M059J (cell line): ENCODE measurements at places on chromosomes 6 and 20. TPM values are rescaled to one million over a fixed set of nuclear protein-coding genes. Genes with fewer than 3 reads are reported as not detected.

GRCh38 chr6:52019092-52019491 is 68.3 kb downstream of the PKHD1 start:
- DNase-seq, result no peak

- no peak for DNase-seq
Measured at GRCh38 chr6:112178846-112179245, 75.5 kb downstream of the LAMA4 start.

- DNase-seq, result peak; percentile 74
Measured at GRCh38 chr6:25016014-25016720, 80.4 kb upstream of the RIPOR2 start.

CST5 gene
- not detected in 2 replicates for total RNA-seq

DNA sequence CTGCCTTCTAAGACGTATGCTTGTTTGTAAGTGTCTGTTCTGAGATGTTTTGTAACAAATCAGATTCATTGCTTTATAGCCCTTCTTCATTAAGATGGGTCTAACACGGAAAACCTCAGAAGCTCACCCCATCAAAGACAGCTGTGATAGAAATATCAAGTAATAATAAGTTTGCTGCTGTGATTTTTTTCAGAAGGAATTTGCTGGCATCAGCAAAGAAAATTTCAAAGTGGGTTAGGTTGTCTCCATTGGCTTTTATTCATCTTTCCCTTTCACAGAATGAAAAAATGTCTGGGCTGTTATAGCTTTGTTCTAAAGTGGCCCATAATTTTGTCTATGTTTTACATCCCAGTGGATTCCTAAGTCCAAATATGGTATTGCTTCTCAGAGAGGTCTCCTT is 81.4 kb downstream of the SLX4IP start:
- DNase-seq, result no peak

DNA sequence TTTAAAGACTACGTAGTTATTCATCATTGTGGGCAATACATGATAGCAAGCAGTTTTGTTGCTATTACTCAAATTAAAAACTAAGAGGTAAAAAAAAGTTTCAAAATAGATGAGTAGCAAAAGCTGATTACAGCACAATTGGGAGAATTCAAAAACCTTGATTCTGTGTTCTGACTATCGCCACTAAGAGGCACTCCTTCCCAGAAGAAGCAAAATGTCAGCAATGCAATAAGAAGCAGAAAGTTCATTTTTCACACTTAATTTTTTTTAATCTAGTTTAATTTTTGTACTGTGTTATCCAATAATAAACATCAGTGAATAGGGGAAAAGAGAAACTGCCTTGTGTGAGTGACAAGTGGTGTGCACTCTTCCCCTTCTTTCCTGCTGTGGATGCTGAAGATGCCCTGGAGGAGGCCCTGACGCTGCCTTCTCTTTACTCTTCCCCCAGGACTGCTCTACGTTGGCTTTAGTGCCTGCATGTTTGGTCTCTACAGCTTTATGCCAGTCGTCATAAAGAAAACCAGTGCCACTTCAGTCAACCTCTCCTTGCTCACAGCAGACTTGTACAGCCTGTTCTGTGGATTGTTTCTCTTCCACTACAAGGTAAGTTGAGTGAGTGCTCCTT is 263.2 kb upstream of the PLN start:
- DNase-seq, result no peak

DNA sequence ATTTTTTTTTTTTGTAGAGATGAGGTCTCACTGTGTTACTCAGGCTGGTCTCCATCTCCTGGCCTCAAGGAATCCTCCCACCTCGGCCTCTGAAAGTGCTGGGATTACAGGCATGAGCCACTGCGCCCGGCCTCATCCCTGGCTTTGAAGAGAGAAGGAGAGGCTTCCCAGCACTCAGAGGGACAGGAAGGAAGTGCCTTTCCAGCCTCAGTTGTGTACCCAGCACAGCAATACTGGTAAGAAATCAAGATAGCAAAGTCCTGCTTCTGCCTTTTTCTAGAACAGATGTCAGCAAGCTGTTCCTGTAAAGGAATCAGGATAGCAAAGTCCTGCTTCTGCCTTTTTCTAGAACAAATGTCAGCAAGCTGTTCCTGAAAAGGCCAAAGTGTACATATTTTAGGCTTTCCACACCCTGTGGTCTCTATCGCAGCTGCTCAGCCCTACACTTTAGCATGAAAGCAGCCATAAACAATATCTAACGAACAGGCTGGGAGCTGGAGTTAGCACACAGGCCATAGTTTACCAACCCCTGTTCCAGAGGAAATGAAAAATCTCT is 6.3 kb upstream of the PLTP start:
- no peak for DNase-seq
